ENCODE measurements at places on chromosomes 6 and 20. TPM values are rescaled to one million over a fixed set of nuclear protein-coding genes. Genes with fewer than 3 reads are reported as not detected.

- peaks cover 16% of the 10 kb centered on the region for H3K36me3 ChIP-seq
- peaks cover 14% of the 10 kb centered on the region for H3K4me1 ChIP-seq
- no peaks in the 10 kb centered on the region for H3K27me3 ChIP-seq
- no peak for DNase-seq
- no peak overlapping the region for H3K4me3 ChIP-seq
These were observed 63.5 kb downstream of the VTA1 start for GRCh38 chr6:142210606-142211005.

Gene KIF13A
- total RNA-seq: 0.68 TPM

DNA sequence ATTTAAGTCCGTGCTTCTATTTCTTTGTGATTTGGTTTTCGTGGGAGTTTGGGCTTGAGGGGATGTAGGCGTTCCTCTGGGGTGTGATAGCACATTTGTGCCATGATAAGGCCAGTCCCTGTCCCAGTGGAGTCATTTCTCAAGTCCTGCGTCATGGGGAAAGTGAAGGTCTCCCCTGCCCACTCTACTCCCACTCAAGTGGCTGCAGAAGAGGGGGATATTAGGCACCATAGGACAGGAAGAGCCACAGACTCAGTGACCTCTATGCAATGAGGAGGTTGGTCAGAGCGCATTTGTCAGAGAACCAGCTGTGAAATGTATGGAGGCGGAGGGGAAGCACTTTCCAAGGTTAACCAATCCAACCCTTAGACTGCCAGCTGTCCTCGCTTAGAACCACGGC, 51.9 kb upstream of the EDN1 start:
- peaks cover 12% of the 10 kb centered on the region for H3K4me1 ChIP-seq
- H3K36me3 ChIP-seq: peaks cover 5% of the 10 kb centered on the region
- H3K4me3 ChIP-seq: no peak overlapping the region
- no peak overlapping the region for H3K27ac ChIP-seq

DNA sequence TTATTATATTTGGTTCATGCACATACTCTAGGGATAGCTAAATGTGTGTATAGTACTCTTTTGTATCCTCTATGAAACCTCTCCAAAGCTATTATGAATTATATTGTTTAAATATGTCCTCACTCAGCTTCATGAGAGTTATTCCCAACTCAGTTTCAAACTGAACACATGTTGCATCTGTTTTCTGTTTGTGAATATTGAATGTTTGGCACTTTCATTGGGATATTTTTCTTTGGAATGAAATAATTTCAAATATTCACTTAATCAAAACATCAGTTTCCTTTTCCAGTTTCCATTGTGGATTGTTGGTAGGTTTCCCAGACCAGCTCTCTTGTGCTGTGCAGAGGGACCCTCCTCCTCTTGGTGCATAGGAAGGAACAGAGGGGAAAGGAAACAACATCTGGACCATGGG, 46.6 kb downstream of the HDAC2 start:
- no peak for DNase-seq
- H3K27me3 ChIP-seq: peaks cover 8% of the 10 kb centered on the region
- no peak overlapping the region for H3K4me3 ChIP-seq
- H3K27ac ChIP-seq: no peak overlapping the region

DNA sequence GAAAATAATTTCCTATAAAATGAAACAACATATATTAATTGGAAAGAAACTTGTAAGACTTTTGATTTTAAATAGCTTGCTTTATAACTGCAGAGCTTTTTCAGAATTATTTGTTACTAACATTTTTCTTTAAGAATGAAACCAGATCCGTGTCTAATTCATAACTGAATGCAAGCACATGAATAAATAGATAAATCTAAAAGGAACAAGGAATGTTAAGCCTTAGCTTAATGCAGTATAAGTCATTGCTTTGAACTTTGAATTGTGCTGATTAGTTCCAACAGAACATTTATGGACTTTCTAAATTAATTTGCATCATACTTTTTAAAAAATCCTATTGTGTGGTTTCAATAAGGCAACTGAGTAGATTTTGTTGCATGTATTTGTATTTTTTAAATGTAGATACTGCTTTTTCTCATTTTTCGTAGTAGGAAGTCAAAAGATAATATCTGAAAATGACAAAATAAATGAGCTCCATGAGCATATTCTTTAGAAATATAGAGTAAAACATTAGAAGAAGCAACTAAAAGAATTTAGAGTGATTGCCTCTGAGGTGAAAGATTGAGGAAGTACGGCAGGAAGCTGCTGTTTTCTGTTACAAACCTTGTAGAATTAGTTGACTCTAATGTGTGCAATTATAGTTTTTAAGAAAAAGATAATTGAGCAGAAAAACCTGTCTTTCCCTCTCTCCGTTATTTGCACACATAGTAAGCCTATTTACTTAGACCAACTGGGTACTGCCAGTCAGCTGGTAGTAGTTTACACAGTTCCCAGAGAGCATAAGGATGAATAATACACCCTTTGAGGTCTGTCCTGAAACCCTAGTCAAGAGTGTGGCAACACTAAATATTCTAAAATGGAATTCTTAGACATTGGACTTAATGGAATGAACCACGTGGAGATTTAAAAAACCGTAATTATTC, 32.6 kb upstream of the SLC35D3 start:
- no peaks in the 10 kb centered on the region for H3K27me3 ChIP-seq
- H3K4me3 ChIP-seq: no peak overlapping the region
- no peak overlapping the region for H3K27ac ChIP-seq
- no peak for DNase-seq
- H3K4me1 ChIP-seq: peaks cover 6% of the 10 kb centered on the region

Gene UST
- 3.8 TPM for total RNA-seq

- no peak overlapping the region for H3K27ac ChIP-seq
- H3K4me1 ChIP-seq: peaks cover 9% of the 10 kb centered on the region
- no peak overlapping the region for H3K4me3 ChIP-seq
- no peaks in the 10 kb centered on the region for H3K27me3 ChIP-seq
- DNase-seq: no peak
These were observed 23.8 kb downstream of the SMLR1 start for GRCh38 chr6:130851026-130851425.

Gene CDSN
- total RNA-seq: not detected

DNA sequence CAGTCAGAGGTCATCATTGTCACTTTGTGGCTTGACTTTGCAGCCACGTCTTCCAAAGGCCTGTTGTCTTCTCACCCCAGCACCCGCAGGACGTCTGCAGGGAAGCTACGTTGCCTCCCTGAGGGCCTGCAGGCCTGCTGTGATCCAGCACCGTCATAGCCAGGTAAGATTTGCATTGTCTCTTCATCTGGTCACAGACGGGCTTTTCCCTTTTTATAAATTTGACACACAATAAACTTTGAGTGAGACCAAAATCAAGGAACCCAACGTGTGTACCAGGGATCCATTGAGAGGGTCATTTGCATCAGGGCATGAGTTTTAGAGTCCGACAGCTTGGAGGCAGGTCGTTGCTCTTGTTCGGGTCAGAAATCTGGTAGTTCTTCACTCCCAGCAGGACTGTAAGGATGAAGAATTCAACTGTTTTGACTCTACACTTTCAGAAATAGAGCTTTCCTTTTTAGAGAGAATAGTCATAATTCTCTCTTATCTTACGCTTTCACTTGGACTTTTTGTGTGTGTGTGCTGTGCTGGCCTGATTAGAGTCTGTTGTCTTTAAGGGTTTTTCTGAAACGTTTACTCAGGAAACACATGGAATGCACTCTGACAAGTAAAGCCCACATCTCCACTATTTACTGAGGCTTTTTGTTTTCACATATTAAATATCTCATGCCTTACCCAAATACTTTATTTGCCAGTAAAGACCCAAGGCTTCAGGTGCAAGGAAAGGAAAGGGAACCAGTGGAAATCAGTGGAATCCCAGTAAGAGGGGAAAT, 177.2 kb upstream of the TAB2 start:
- H3K27me3 ChIP-seq: no peaks in the 10 kb centered on the region
- H3K36me3 ChIP-seq: peaks cover 2% of the 10 kb centered on the region
- H3K4me1 ChIP-seq: peaks cover 24% of the 10 kb centered on the region
- no peak for DNase-seq
- H3K4me3 ChIP-seq: peak overlapping the region; percentile 84
- no peak overlapping the region for H3K27ac ChIP-seq

DNA sequence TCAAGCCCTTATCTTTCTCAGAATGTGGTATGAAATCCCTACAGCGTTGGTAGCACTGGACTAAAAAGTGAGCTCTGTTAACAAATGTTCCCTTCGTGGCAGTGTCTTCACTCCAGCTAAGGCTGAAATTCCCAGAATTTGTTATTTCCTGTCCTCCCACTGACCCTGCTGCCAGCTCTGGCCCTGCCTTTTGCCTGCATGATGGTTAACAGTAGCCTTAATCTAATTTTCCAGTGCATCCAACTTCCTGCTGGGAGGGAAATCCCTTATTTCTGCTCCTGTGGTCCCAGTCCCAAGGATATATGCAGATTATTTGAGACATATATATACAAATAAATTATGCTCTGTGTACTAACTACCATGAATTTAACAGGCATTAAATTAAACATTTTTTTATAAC, 157.2 kb upstream of the CARMIL1 start:
- no peak for DNase-seq
- H3K4me3 ChIP-seq: no peak overlapping the region
- peaks cover 39% of the 10 kb centered on the region for H3K4me1 ChIP-seq
- peak overlapping the region; percentile 27 for H3K27ac ChIP-seq
- H3K27me3 ChIP-seq: no peaks in the 10 kb centered on the region

Gene GINS1
- total RNA-seq: 0.80 TPM

Gene NNAT
- not detected for total RNA-seq

DNA sequence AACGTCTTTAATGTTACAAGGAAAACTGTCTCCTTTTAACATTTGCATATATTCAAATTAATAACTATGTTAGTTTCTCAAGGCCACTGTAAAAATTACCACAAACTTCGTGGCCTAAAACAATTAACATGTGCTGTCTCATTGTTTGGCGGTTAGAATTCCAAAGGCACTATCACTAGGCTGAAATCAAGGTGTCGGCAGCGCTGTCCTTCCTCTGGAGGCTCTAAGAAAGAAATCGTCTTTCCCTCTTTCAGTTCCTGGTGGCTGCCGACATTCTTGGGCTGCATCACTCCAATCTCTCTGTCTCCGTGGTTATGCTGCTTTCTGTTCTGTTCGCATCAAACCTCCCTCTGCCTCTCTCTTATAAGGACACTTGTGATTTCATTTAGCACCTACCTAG, 4.2 kb downstream of the TPD52L1 start:
- no peak for DNase-seq
- no peak overlapping the region for H3K4me3 ChIP-seq
- H3K27me3 ChIP-seq: peaks cover 17% of the 10 kb centered on the region
- no peak overlapping the region for H3K27ac ChIP-seq

DNA sequence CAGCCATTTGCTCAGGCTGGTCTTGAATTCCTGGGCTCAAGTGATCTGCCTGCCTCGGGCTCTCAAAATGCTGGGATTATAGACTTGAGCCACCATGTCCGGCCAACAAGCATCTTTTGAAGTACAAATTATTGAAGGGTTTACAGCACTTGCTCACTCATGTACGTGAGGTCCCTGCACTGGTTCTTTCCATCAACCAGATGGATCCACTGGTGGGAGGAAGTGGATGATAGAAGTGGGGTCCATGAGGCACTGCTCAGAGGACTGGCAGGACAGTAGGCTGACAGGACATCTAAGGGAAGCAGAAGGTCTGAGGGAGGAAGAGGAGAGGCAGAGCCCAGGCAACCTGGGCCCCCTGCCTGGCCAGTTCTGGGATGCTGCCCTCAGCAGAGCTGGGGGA, 109.2 kb upstream of the NXT1 start:
- no peak overlapping the region for H3K27ac ChIP-seq
- peaks cover 16% of the 10 kb centered on the region for H3K27me3 ChIP-seq
- H3K4me3 ChIP-seq: no peak overlapping the region
- no peaks in the 10 kb centered on the region for H3K36me3 ChIP-seq

Gene ULBP1
- total RNA-seq: 0.20 TPM

- DNase-seq: no peak
- H3K4me1 ChIP-seq: peaks cover 2% of the 10 kb centered on the region
- peaks cover 2% of the 10 kb centered on the region for H3K36me3 ChIP-seq
- peaks cover 36% of the 10 kb centered on the region for H3K27me3 ChIP-seq
- no peak overlapping the region for H3K27ac ChIP-seq
- no peak overlapping the region for H3K4me3 ChIP-seq
These were observed 73.7 kb upstream of the EXOC2 start for GRCh38 chr6:766625-767024.

GRCh38 chr20:10040070-10040975, 5.5 kb downstream of the ANKEF1 start:
- peaks cover 13% of the 10 kb centered on the region for H3K4me1 ChIP-seq
- no peak overlapping the region for H3K27ac ChIP-seq
- H3K36me3 ChIP-seq: peaks cover 3% of the 10 kb centered on the region
- no peak overlapping the region for H3K4me3 ChIP-seq
- DNase-seq: no peak
- H3K27me3 ChIP-seq: no peaks in the 10 kb centered on the region

DNA sequence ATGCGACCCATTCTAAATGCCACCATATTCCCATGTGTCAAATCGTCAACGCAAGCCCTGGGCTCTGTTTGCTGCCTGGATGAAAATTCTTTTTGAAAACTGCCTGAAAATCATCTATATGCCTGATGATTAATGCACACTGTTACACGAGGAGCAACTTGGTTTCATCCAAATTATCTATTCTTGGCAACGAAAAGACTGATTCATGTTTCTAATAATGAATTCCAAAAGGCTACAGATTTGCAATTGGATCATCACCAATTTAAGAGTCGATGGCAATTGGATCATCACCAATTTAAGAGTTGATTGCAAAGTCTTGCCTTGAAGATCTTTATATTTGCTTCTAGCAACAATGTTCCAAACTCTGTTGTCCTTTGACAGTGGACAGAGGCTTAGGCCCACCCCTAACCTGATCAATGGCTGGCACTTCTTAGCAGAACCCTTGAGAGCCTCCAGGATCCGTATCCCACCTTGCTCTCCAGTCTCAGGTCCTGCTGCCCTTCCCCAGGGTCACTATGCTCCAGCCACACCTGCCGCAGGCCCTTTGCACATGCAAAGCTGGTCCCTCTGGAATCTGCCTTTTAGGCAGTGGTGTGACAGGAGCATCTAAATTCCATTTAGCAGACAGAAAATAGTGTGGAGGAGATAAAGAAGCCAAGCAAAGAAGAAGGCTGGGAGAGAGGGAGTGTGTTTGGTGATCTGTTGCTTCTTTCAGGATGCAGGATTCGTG, 460.9 kb upstream of the SULF2 start:
- no peak overlapping the region for H3K27ac ChIP-seq
- peaks cover 2% of the 10 kb centered on the region for H3K4me1 ChIP-seq
- H3K4me3 ChIP-seq: no peak overlapping the region
- no peak for DNase-seq

GRCh38 chr6:139154881-139155547, 20.1 kb downstream of the HECA start:
- no peak overlapping the region for H3K4me3 ChIP-seq

DNA sequence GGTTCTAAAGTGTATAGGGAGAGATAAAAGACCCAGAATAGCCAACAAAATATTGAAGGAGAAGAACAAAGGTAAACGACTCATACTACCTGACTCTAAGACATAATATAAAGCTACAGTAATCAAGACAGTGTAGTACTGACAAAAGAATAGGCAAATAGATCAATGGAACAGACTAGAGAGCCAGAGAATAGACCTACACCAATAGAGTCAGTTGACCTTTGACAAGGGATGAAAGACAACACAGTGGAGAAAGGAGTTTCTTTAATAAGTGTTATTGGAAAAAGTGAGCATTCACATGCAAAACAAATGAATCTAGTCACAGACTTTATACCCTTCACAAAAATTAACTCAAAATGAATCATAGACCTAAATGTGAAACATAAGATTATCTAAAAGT, 96.4 kb downstream of the ISM1 start:
- H3K36me3 ChIP-seq: peaks cover 2% of the 10 kb centered on the region
- H3K27me3 ChIP-seq: peaks cover 5% of the 10 kb centered on the region
- H3K27ac ChIP-seq: no peak overlapping the region
- no peak for DNase-seq
- H3K4me3 ChIP-seq: no peak overlapping the region

Gene SCP2D1
- total RNA-seq: not detected

- no peak for DNase-seq
- H3K4me1 ChIP-seq: peaks cover 3% of the 10 kb centered on the region
- H3K4me3 ChIP-seq: no peak overlapping the region
- peaks cover 2% of the 10 kb centered on the region for H3K36me3 ChIP-seq
These were observed 49.1 kb downstream of the LAMA2 start for GRCh38 chr6:128932061-128932460.

Measured in T-helper 17 cell (primary cell).